Caki2 (cell line): ENCODE measurements at places on chromosomes 3 and 15. TPM values are rescaled to one million over a fixed set of nuclear protein-coding genes. Genes with fewer than 3 reads are reported as not detected.
A peak's percentile ranks its signal among the peaks of the same experiment; 100 is the strongest.

The DCBLD2 gene
- total RNA-seq, result 138 and 139 TPM in 2 replicates

DNA sequence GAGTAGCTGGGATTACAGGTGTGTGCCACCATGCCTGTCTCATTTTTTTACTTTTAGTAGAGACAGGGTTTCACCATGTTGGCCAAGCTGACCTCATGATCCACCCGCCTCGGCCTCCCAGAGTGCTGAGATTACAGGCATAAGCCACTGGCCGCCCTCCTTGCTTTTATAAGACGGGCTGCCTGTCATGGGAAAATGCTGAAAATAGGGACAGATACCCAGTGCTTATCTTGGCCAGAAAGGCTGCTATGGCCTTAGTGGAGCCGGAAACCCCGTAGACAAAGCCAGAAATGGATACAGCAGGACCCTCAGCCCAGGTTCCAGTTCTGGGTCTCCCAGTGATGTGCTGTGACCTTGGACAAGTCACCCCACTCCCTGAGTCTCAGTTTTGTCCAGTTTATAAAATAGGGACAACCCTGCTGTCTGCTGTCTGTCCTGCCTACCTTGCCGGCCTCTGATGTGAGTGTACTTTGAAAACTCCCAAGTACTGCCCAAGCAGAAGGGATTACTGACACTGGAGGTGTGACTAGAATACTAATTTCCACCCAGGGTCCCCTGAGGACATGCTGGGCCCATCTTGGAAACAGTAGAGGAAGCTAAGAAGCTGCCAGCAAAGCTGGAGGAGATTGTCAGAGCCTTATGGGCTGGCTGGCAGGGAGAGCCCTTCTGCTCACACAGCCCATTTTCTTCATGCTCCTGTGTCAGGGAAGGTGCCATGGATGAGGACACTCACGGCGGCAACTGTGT lies 59.6 kb downstream of the BDH1 start:
- no peak for DNase-seq

GRCh38 chr3:132641837-132642538 lies 17.6 kb downstream of the ACAD11 start:
- peak; percentile 29 for DNase-seq

The CPA3 gene
- not detected in 2 replicates for total RNA-seq

- DNase-seq, result no peak
These were observed 66.5 kb upstream of the PLXND1 start for GRCh38 chr3:129673012-129673411.
